ENCODE measurements at places on chromosomes 4 and X. TPM values are rescaled to one million over a fixed set of nuclear protein-coding genes. Genes with fewer than 3 reads are reported as not detected.

Gene TMEM156
- not detected for total RNA-seq

Gene PARM1
- total RNA-seq: 263 TPM

DNA sequence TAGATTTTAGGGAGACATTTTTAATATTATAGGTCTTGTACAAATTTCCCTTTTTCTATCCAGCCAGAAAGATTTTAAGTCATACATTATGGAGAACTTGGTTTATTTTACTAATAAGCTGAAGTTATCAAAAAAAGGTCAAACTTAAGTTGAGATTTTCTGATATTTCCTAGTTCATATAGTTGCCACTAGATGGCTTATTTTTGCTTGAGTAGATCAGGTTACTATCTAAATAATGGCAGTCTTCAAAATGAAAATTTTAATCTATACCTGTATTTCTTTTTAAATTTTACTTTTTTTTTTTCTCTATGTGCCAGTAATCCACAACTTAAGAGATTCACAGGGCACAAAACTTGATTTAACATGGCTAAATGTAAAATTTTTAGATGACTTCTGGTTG, 52.3 kb downstream of the USP9X start:
- DNase-seq: no peak

DNA sequence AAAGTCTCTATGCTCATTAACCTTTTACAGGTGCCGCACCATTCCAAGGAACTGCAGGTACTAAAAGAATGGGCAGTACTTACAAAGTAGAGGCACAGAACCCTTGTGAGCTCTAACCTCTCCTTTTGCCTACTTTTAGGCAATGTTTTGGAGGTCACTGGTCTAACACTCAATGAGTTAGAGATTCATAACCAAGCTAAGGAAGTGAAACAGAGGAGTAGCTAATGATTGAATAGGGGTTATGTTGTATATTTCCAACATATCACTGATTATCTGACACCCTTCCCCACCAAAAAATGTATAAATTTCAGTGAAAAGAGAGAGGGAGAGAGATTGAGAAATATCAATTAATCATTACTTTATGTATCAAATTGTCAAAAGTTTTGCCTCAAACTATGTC, 269.3 kb downstream of the PCDH7 start:
- no peak for DNase-seq
